ENCODE measurements at places on chromosomes 7 and 10.

DNA sequence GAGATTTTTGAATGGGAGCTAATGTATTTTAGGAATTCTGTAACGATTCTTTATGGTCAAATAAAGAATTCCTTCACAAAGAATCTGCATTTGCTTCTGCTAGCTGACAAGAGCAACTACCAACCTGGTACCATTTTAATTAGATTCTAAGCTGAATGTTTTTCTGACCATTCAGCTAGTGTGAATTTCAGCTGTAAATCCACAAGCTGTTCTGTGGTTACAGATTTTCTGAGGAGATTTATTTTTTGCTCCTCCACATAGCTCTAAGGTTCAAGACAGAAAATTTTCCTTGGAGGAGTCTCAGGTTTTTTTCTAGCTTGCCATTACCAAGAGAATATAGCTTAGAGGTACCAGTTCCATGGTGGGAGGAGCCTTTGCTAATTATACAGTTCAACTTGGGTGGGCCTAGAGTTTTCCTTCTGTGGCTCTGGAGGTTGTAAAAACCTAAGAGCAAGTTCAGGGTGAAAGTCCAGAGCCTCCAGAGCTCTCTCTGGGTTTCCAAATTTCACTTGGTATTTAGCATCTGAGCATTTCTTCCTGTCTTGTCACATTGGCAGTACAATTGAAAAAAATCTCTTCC, 120.1 kb downstream of the JAZF1 start:
- DNase-seq: no peak

- no peak for DNase-seq
Observed at GRCh38 chr7:155129186-155129585, 59.1 kb downstream of the HTR5A start.

DNA sequence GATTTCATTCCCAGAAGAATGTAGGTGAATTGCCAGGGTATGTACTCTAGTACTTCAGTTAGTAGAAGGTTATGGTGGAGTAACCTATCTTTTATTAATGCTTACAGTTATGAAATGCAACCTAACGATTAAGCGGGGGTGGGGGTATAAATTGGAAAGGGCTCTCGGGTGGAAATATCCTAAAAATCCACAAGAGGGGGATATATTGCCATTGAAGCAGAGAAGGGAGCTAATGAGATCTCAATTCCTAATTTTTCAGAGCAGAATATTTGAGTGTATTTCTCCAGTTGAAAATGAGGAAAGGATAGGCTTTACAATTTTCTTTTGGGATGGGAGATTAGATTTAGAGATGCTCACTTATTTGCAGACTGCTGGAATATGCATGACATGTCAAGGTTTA, 90.8 kb downstream of the DNAJB9 start:
- DNase-seq: no peak

DNA sequence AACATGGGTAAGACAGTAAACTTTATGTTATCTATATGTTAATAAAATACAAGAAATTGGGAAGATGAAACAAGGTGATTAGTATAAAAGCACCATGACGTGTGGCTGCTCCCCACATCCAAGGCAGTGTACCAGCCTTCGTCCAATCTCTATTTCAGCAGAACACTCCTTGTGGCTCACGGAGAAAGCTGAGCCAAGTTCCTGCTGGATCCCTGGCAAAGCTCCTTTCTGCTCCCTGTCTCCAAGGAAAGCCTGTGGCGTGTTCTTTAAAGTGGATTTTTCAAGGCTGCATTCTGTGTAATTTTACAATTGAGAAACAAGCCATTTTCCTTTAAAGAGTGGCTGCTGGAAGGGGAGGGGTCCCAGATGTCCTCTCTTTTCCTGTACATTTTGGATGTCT, 467.3 kb downstream of the PTPRN2 start:
- no peak for DNase-seq

DNA sequence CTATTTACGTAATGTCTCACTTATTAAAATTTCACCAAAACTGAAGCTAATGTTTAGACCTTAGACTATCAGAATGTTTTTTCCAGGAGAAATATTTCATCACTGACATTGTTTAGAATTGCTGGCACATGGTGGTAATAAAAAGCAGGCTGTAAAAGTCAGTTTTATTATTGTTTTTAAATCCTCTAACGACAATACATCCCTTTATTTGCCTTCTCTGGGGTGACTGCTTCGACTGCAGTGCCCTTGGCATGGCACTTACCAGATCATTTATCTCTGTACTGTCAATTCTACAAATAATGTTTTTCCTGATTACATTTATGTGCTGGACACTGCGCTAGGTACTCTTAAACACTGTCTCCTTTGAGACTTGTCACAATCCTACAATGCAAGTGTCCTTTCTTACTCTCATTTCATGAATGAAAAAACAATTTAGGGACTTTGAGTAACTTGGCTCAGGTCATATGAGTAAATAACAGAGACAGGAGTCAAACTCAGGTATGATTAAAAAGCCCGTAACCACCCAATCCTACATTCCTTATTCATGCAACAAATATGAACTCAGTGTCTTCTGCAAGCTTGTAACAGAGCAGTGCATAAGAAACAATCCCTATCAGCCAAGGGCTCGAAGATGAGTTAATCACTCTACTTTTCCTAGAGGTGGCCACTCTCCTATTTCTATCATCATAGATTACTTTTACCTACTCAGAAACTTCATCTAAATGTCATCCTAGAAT, 5.6 kb upstream of the ING3 start:
- DNase-seq: no peak

DNA sequence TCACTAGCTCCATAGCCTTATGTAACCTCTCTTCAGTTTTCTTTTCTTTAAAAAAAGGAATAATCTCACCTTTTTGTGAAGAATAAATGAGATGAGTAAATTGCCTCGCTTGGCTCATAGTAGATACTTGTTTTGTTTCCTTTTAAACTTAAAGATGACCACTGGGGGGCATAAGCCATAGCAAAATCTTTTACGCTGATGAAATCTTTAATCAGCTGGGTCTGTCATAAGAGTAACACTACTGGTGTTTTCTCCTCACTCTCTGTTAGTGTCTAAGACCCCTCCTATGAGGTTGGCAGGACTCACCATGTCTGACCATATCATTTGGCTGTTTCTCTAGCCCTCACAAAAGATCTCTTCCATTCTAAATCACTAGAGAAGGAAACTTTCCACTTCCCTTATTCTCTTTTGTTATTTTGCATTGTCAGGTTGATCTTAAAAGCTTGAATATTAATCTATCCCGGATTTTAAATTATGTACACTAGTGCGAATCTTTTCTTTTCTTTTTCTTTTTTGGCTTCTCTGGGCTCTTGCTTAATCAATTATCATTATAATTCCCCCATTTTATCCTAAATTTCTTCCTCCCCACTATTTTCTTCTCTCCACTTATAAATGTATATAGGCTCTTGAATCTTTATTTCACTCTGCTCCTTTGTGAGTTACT, 12.5 kb downstream of the STAG3 start:
- no peak for DNase-seq

DNA sequence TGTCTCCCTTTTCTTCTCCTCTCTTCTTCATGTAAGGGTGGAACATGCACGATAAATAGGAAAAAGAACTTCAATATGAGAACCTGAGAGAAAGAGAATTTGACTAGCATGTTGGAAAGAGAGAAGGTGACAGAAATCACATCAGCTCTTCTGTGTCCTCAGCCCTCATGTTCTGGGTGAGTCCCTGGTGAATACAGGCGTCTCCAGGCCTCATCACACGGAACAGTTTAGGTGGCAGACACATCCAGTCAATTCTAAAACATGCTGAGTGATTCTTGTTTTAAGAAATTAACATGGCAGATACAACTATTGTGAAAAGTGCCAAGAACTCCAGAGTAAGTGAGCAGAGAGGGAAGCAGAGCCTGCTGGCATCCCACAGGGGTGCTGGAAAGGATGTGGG, 96.1 kb downstream of the FAM107B start:
- DNase-seq: no peak

- no peak for DNase-seq
Observed at GRCh38 chr7:48098846-48099245, 9.8 kb downstream of the UPP1 start.

- no peak for DNase-seq
Observed at GRCh38 chr7:38637957-38638356, 6.8 kb upstream of the AMPH start.

DNA sequence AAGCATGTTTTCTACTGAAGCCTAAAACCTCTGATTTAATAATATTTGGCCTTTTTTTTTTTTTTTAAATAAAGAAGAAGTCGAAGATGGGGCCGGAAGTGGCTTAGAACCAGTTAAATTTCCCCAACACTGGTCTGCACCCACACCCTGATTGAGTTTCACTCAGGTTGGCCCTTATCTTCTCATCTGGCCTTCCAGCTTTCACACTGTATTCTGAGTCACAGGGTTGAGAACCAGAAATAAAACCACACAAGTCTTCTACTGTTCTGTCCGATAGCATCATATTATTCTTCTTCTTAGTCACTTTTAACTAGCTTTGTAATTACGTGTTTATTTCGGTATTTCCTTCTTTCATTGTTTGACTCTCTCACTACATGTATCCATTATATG, 9.9 kb downstream of the ZNF365 start:
- peak; percentile 28 for DNase-seq

- no peak for DNase-seq
Observed at GRCh38 chr10:88980247-88980646, 10.4 kb upstream of the FAS start.

- no peak for DNase-seq
Observed at GRCh38 chr10:89332123-89332633, 4.4 kb downstream of the IFIT3 start.

- DNase-seq: no peak
Observed at GRCh38 chr10:30749385-30749784, 119.8 kb upstream of the LYZL2 start.

DNA sequence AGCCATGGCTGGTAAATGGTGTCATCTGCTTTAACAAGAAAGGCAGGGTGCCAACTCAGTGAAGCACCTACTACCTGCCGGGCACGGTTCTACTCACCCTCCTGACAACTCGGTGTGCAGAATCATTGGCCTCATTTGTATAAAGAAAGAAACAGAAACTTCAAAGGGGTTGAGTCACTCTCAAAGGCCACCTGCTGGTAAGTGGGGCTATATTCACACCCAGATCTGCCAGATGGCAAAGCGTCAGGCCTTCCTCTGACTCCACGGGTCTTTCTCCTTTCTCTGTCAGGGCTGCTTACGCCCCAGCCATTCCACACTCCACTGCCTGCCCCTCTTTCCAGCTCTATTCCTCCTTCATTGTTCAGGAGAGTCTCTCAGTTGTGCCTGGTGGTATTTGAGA, 309.2 kb downstream of the GFRA1 start:
- DNase-seq: no peak

GRCh38 chr10:96857301-96858012, 25.4 kb downstream of the LCOR start:
- DNase-seq: no peak

- no peak for DNase-seq
Observed at GRCh38 chr7:158112571-158113320, 474.9 kb downstream of the PTPRN2 start.

DNA sequence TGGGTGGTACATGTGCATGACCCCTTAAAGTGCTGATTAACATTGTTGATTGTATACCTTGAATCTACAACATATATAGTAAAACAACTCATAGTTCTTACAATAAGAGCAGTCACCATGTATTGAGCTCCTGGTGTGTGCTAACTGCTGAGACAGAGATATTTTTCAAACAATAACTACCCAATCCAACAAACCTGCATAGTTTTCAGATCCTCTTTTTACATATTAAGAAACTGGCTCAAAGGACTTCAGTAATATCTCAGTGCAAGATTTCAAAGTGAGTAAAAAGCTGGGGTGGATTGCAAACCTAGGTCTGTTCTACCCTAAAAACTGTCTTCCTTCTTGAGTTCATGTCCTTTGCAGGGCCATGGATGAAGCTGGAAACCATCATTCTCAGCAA, 272.2 kb downstream of the SNX13 start:
- no peak for DNase-seq

- DNase-seq: no peak
Observed at GRCh38 chr7:17142831-17143541, 155.5 kb upstream of the AHR start.

GRCh38 chr7:73834626-73835191, 3.9 kb downstream of the CLDN4 start:
- no peak for DNase-seq

DNA sequence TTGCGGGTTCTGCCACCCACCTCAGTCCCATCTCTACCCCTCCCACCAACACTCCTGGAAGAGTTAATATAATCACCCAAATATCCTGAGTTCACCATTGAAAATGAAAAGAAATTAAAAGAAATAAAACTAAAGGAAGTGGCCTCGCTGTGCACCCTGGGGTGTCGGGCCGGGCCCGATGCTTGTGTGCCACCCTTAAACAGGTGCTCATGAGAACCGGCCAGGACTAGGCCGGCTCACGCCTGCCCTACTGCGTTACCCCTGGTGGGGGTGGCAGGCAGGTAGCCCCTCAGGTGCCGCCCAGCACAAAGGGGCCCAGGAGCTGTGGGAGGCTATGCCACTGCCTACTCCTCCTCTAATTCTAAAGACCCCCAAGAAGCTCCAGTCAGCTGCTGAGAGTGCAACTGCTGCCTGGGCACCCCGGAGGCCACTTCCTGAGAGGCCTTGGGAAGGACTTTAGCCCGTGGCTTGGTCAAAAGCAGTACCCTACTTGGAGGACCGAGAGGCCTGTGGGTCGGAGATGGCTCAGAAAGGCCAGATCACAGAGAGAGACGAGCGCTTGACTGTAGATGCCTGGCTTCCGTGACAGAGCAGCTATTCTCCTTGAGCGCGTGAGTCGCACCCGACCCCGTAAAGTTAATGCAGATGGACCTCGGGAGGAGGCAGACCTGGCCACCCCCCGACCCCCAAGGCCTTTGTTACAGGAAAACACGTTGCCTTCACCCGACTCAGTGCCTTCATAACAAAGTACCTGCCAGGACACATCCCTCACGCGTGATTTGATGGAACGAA, 51.0 kb upstream of the PPP2R2D start:
- no peak for DNase-seq

Data from stimulated activated CD8-positive, alpha-beta memory T cell treated with anti-CD3 and anti-CD28 coated beads, Interleukin-2, amount 100 ng/mL, for 1 hour (primary cell).